Panc1 (cell line): ENCODE measurements at places on chromosomes 2 and 18.

GRCh38 chr18:28267878-28268625 lies 91.1 kb upstream of the CDH2 start:
- no peak for DNase-seq

DNA sequence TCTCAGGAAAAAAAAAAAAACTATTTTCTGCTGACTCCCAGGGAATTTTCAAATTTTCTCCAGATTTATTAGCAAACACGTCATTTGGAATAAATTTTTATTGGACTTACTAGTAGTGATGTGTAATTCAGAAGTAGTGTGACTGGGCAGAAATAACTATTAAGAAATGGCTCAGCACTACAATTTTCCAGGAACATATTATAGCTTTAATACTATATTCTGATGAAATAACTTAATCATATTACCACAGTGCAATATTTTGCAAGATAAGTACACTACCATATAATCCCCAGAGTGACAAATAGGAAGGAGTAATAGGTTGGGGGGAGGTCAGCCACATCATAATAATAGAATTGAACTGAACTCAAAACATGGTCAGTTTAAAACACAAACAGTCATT lies 19.7 kb upstream of the TNFAIP6 start:
- no peak for DNase-seq

GRCh38 chr2:68537809-68538208 lies 70.4 kb downstream of the APLF start:
- DNase-seq: no peak

DNA sequence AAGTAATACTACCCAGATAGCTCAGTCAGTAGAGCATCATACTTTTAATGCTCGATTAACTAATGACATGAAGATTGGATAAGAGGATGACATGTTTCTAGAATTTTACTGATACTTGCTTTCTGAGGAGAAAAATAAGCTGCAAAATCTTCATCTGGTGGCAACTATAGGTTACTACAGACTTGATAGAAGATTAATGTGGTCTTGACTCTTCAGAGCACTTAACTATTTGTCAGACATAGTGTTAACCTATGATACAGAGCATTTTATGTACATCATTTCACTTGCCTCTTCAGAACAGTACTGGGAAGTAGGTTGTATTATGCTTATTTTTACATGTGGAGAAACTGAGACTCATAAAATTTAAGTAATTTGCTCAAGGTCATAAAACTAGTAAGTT lies 83.9 kb downstream of the UBR3 start:
- DNase-seq: no peak

- no peak for DNase-seq
These were observed 739.5 kb downstream of the SOCS6 start for GRCh38 chr18:71028285-71028762.

DNA sequence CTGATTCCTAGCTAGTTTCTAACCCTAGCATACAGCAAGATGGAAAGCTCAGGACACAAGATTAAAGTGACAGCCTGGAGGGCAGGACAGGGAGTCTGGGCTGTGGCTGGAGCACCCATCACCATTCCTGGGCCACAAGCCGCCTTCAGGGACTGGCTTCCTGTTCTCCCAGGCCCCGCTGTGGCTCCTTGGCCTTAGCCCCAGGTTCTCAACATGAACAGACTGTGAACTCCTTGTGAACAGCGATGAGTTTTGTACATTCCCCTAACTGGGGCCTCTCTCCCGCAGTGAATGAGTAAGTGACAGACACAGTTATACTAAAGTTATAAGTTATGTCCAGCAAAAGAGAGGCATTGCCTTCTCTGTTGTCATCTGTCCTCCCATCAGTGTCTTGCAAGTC lies 35.9 kb upstream of the SLC14A1 start:
- DNase-seq: no peak

- no peak for DNase-seq
These were observed 18.8 kb downstream of the TGOLN2 start for GRCh38 chr2:85308896-85309555.

DNA sequence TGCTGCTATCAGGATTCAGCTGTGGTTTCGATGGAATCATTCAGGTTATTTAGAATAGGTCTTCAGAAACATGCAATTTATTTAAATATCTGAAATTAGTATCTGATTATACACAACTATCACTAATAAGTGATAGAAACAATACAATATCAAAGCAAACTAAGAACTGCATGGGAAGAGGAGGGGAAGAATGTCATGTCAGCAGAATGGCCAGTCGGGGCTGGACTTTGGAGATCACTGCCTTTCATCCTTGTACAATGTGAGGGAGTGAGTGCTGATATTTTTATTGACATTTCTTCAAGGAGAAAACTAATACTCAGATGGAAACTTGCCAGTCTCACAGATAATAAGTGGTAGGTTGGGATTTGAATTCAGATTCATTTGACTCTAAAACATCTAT lies 224.0 kb upstream of the LINC00305 start:
- DNase-seq: no peak

DNA sequence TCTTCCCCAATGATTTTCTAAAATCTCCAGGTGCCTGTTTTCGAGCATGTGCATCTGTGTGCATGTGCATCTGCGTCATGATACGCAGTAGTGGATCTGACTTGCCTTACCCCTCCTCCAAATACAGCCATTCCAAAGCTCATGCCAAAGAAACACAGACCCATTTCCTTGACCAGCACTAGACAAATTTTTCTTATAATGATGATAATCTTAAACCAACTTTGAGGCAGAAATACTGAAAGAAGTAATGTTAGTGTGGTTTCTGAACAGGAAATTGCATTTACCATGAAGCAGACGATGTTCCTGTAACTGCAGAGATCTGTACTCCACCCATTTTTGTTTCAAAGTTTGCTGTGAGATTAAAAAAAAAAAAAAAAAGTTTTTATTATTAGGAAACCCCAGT lies 25.6 kb downstream of the CYTIP start:
- no peak for DNase-seq

- no peak for DNase-seq
These were observed 78.5 kb downstream of the SESTD1 start for GRCh38 chr2:179186126-179186525.

DNA sequence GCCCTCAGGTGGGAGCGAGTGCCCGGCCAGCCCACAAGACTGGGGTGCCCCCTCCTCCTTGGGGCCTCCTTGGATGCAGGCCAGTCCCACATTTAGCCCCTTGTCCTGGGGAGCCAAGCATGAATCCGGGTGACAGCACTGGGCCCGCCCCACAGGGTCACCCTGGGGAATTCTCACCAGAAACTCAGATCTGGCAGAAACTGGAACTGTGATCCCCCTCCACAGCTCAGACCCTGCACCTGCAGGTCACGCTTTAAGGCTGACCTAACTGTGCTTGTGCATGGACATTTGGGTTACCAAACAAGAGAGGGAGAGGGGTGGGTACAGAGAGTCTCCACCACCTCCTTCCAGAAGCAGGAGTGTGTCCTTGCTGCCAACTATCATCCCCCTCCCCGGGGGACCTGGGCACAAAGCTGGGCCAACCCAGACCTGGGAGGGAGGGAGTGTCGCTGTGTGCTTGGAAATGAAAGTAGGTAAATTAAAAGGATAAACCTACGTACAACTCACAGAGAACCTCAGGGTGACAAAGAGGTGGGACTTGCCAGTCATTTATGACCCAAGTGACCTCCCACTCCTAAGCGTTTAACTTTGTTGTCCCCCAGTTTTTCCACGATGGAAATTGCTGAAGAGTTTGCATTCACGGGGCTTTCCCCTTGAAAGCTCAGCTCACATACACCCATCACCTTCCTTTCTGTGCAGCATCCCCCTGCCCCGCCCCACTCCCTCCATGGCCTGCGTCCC lies 9.1 kb downstream of the ITM2C start:
- no peak for DNase-seq

- peak; percentile 82 for DNase-seq
These were observed 37.3 kb upstream of the TANK start for GRCh38 chr2:161122772-161123530.

- no peak for DNase-seq
These were observed 221.8 kb downstream of the INSIG2 start for GRCh38 chr2:118309946-118310680.

- no peak for DNase-seq
These were observed 57.3 kb upstream of the SNTG2 start for GRCh38 chr2:893311-893710.
